ENCODE measurements at places on chromosomes 5 and 9.

GRCh38 chr9:130894546-130894945, 2.1 kb downstream of the QRFP start:
- DNase-seq, result no peak

GRCh38 chr9:136560586-136560985, 14.7 kb upstream of the NOTCH1 start:
- no peak for DNase-seq

- DNase-seq, result no peak
Measured at GRCh38 chr9:134842321-134842720, 38.3 kb upstream of the FCN2 start.

DNA sequence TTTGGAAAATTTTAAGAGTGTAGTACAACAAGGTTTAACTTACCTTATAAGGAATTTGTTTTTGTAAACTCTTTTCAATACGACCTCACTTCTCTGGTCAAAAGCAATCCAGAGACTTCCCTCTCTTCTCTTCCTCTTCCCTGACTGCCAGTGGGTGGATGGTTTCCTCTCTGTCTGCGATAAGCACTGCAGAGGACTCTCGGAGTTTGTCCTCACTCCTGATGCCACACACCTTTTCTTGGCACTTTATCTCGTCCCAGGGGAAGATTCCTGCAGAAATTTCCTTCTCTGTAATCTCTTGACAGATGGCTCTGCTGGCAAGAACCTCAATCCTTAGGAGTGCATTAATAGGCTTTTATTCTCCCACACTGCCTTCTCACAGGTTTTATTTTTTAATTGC, 641.6 kb downstream of the NR2F1-AS1 start:
- no peak for DNase-seq

GRCh38 chr5:96384353-96384752, 48.7 kb downstream of the PCSK1 start:
- no peak for DNase-seq

GRCh38 chr9:18473652-18474279, at the start of gene ADAMTSL1:
Gene ADAMTSL1, plus strand, starts transcription at chr9:18474153. Its CDS starts 80 bp downstream, at chr9:18474233.
- DNase-seq, result no peak

DNA sequence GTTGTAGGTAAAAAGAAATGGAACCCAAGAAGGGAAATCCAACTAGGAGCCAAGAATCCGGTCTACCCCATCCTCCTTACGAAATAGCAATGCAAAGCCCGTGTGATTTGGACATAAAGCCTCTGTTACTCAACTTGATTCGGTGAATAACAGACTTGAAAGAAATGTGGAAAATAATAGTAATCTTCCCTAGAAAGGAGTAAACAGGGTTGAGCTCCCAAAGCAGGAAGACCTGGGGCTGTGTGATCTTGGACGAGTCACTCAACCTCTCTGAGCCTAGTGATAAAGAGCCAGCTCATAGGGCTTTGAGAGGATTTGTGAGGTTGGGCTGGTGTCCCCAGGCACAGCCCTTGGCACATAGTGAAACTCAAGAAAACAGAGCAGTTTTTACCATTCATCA, 42.7 kb upstream of the IL17B start:
- no peak for DNase-seq

GRCh38 chr5:34905564-34905963, 9.7 kb downstream of the RAD1 start:
- DNase-seq, result no peak

DNA sequence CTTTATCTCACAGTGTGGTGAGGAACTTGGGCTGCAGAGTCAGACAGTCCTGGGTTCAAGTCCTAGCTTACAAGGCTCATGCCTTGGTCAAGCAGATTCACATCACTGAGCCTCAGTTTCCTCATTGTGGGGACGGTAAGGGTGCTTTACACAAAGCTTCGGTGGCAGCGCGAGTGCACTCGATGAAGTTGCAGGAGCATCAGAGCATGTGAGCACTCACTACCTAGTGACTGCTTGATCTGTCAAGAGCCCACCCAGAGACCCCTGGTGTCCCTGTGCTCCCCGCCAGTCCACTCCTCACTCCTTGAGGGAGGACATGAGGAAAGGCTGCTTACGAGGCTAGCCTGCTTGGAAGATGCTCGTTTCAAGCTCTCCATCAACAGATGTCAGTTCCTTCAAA, 56.2 kb upstream of the GARNL3 start:
- no peak for DNase-seq

- DNase-seq, result no peak
Measured at GRCh38 chr9:110185806-110186205, 22.2 kb downstream of the C9orf152 start.

GRCh38 chr9:133615186-133615585, 6.0 kb upstream of the FAM163B start:
- no peak for DNase-seq

DNA sequence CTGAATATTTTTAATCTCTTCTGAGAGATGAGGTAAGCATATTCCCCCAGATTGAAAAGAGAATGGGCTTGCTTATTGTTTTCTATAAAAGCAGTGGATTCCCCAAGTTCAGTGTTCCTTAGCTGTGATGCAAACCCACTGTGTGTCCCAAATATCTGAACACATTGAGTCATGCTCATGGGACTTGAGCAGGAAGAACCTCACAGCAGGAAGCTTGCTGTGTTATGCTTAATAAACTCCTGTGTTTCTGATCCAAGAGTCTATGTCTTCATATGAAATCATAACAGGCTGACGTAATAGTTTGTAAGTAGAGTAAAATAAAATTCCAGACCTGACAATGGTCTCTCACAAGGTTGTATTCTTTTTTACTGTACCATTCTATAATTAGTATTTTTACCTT, 24.8 kb upstream of the LOX start:
- no peak for DNase-seq

- no peak for DNase-seq
Measured at GRCh38 chr5:155150012-155150411, 136.5 kb downstream of the KIF4B start.

- no peak for DNase-seq
Measured at GRCh38 chr5:50808406-50808805, 142.0 kb downstream of the PARP8 start.

- no peak for DNase-seq
Measured at GRCh38 chr5:106142116-106142515, 1528.6 kb downstream of the EFNA5 start.

DNA sequence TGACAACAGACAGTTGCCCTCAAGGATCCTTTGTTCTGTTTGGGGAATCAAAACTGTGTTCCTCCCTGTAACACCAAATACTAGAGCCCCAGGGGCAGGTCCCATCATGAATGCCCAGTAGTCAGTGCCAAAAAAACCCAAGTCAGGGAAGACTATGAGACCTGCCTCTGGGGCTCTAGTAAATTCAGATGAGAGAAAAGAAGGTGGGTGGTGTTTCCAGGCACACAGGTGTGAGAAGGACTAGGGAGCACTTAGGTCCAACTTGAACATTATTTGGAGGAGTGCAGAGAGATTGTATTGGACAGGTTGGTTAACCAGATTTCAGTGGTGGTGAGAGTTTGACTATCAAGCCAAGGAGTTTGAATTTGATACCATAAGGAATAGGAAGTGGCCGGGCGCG, 52.0 kb downstream of the SLC22A5 start:
- DNase-seq, result no peak

DNA sequence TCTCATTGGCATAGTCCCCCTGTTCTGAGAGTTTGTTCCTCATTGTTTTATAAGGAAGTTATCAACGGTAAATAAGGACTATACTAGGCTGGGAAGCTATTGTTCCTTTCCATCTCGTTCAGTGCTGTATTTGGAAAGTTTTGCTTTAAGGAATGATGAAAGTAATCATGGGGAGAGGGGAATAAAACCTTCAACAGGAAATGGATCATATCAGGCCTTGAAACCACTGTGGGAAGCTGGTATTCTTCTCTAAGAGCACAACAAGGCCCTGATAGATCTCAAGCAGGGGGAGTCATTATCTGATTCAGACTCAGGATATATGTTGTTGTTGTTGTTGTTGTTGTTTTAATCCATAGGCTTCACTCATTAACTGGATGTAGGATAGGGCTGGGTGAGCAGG, 474.5 kb downstream of the ENC1 start:
- DNase-seq, result no peak

- no peak for DNase-seq
Measured at GRCh38 chr9:87276851-87277261, 220.8 kb upstream of the DAPK1 start.

DNA sequence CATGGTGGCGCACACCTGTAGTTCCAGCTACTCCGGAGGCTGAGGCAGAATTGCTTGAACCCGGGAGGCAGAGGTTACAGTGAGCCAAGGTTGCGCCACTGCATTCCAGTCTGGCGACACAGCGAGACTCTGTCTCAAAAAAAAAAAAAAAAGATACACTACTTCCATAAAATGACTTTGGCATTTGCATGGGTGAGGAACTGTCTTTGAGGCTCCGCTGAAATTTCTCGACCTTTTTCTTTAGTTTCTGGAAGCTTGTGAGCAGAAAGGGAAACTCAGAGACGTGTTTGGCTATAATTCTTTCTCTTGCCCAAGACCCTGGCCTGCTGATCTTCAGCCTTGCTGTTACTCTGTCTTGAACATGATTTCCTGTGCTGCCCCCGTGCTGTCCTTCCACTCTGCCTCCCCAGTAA, 37.3 kb downstream of the SPIN1 start:
- no peak for DNase-seq

Data from stimulated activated CD4-positive, alpha-beta T cell treated with anti-CD3 and anti-CD28 coated beads, Interleukin-1b, Interleukin-23, amount 100 ng/mL, for 1 hour (primary cell).